Skin of body (tissue), 3 donors: ENCODE measurements at places on chromosomes 4 and X. TPM values are rescaled to one million over a fixed set of nuclear protein-coding genes. Genes with fewer than 3 reads are reported as not detected.
A peak's percentile ranks its signal among the peaks of the same experiment; 100 is the strongest.

Gene EGF
- total RNA-seq = 3.5 TPM

GRCh38 chrX:13094828-13095341 lies 50.5 kb upstream of the FAM9C start:
- DNase-seq = no peak

Gene MAGEC3
- not detected for total RNA-seq

- DNase-seq = no peak
Observed at GRCh38 chrX:150871341-150871811, 27.1 kb downstream of the CD99L2 start.

DNA sequence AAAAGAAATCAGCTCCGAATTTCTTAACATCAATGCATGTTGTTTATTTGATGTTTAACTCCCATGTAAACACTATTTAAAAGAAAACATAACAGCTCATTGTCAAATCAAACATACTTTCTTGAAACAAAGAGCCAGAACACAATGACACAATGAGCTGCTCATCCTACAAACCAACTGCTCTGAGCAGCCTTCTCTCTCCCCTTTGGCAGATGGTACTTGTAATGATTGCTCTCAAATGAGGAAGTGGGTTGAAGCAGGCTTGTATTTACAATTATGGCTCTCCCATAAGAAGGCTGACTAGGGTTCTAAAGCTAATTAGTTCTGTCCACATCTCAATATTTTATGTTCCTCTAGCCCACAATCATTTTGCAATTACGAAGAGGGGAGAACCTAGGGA lies 637.8 kb upstream of the ADGRL3 start:
- DNase-seq = no peak

Gene USP9X
- total RNA-seq = 122 TPM

DNA sequence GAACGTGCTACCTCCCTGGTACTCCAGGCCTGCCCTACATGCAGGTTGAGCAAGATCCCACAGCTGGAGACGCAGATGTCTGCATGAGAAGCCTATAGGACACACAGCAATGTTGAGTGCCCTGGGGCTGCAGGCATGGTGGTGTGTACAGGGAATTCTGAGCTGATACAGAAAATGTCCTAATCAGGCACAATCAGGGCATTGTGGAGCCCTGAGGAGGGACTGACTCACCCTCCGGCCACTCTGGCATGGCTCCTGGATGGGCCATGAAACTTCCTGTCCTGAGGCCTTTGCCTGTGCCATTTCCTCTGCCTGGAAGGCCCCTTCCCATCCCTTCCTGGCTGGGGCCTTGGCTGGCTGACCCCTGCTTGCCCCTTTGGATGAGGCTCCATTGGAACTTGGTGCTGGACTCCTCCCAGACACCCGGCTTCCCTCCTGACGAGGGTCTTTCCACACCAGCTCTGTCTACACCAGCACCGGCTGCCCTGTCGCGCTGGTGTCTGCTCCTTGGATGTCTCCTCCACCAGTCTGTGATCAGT lies 16.7 kb upstream of the AFAP1 start:
- no peak for DNase-seq

DNA sequence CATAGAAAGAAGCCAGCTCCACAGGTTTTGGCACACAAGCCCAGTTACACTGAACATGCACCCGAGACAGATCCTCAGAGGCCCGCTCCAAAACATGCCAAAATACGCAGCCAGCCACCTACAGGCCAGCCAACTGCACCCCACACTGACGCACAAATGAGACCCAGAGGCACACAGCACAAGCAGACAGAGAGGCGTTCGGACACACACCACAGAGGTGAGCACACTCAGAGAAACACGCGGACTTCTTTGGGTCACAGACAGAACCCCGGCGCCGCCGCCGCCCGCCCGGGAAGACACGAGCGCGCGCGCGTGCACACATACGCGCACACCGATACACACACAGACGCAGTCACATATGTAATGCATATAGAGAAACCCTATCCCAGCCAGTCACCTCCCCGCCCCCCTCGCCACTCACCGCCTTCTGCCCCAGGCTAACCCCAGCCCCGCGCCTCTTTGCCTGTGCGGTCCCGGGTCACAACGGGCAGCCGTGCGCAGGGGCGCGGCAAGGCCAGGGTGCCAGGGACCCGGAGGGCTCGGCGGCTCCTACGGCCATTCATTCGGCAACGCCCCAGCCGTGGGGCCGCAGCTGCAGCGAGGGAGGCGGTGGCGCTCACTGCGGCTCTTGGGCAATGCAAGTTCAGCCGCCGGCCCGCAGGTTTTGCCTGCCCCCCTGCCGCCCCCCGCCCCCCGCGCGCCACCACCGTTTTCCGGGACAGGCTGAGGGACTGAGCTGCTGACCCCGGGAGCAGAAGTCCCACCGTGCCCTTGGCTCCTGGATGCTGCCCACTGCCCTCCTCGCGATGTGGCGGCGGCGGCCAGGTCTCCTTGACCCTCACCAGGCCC lies 553 bp downstream of the SEPTIN6 start:
- peak; percentile 1 for DNase-seq

GRCh38 chrX:120260369-120260768 lies 9.8 kb downstream of the ZBTB33 start:
- DNase-seq = peak; percentile 0

Gene DCAF8L2
- total RNA-seq = not detected

- no peak for DNase-seq
Observed at GRCh38 chr4:121973816-121974215, 22.0 kb upstream of the TRPC3 start.

GRCh38 chrX:49082271-49082871 lies 2.7 kb upstream of the WDR45 start:
- DNase-seq = peak; percentile 3

DNA sequence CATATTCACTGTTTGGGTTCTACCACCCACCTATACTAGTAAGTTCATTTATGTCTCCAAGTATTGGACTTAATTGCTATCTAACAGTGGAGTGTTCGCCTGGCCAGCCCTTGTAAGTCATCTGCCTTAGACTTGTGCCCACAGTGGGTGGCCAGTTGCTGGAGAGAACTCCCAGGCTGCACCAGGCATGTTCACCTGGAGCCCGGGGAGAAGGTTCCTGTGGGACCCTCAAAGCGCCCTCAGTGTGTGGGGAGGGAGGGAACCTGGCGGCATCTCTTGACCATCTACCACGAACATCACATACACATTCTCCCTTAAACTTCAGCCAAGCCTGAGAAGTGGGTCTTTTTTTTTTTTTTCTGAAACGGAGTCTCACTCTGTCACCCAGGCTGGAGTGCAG lies 138.1 kb downstream of the CPZ start:
- DNase-seq = no peak

DNA sequence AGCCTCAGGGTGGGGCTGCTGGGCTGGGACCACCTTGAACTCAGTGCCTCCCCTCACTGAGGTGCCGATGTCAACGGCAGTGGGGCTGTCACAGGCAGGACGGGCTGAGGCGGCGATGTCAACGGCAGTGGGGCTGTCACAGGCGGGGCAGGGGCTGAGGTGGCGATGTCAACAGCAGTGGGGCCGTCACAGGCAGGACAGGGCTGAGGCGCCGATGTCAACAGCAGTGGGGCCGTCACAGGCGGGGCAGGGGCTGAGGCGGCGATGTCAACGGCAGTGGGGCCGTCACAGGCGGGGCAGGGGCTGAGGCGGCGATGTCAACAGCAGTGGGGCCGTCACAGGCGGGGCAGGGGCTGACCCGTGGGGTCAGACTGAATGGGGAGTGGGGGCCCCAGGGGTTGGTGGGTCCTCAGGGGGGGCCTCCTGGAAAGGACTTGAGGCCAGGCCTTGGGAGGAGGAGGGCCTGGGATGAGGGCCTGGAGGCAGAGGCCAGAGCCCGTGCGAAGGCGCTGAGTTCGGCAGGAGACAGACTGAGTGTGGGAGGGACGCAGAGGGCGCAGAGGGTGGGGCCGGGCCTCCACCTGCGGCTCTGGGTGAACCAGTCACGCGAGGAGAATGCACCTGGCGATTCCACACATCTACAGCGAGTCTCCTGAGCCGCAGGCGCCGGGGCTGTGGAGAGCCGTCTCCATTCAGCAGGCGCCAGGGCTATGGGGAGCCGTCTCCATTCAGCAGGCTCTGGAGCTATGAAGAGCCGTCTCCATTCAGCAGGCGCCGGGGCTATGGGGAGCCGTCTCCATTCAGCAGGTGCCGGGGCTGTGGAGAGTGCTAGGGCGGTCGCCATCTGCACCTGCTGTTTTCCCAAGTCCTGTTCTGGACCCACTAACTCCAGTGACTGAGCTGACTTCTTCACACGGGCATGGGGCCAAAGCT lies 22.9 kb downstream of the ATP5ME start:
- no peak for DNase-seq

- no peak for DNase-seq
Observed at GRCh38 chr4:159134429-159134828, 31.6 kb downstream of the RAPGEF2 start.

Gene NEIL3
- total RNA-seq = 5.0 TPM

DNA sequence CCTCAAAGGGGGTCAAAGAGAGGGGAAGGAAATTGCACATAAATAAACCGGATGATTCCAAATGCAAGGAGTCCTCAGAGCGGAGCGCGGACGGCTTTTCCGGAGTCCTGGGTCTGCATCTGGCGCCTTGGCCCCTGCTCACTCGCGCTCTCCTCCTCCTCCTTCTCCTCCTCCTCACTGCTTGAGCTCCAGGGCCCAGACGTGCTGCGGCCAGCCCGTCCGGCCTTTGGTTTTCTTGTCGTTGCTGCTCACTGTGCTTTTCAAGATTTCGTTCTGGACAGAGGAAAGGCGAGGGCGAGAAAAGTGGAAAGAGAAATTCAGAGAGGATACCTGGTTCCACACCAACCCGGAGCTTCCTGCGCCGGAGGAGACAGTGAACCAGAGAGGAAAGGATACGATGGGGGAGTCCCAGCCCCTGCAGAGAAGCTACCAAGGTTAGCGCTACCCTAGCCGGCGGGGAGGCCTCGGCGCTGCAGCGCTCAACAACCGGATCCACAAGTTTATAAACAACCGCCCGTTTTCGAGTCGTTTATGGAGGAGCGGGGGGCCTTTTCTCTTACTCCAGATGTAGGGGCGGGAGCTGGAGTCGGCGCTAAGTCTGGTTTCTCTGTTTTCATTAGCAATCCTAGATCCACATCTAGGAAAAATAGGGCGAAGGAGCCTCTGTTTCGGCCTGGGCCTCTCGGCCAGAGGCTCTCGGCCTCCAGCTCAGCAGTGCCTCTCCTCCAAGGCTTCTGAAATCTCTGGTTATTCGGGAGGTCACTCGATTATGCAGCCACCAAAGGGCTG lies 2.7 kb downstream of the HAND2 start:
- peak; percentile 11 for DNase-seq
